ENCODE measurements at places on chromosomes 2 and 18.

- no peak for DNase-seq
Measured at GRCh38 chr2:10039658-10040410, 3.5 kb upstream of the KLF11 start.

DNA sequence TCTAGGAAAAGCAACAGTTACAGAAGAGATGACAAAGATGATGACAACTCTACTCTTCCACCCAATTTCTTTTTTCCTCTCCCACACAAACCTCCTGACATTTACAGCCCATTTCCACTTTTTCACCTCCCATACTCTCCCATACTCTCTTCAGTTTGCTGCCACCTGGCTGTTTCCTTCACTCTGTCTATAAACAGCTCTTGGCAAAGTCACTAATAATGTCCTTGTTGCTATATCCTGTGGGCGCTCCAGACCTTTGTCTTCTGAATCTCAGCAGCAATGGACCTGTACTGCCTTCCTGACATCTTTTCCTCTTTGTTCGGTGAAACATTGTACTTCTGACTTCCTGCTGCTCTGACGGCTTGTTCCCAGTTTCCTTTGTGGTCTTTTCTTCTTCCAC lies 60.7 kb upstream of the CAVIN2 start:
- no peak for DNase-seq

DNA sequence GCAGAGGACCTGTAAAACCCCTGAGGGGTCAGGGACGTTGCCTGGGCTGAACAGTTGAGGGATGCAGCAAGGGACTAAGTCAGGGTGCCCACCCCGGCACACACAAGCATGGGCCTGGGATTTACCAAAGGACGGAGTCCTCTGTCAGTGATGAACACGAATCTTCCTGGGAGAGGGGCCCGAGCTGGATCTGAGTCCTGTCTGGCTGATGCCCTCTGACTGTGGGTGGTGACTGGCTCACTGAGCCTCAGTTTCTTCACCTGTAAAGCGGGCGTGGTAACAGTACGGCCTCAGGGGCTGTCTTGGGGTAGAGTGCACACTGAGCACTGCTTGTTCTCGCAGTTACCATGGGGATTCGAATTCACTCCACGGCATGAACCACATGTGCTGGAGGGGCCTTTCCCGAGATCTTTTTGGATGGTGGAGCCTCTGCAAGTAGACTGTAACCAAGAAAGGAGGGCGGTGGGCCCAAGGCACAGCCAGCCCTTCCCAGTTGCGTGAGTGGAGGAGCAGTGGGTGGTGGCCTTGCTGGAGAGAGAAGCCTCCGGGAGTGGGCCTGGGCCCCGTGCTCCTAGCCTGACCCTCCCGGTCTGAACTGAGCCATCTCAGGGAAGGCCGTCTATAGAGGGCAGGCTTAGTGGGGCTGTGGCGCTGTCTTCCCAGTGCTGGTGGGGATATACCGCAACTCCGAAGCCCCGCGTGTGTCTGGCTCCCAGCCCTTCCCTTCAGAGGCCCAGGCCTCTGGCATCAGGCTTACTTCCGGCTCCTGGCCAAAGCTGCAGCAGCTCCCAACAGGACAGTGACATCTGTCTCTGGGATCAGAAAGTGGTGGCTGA lies 130.8 kb upstream of the HS6ST1 start:
- peak; percentile 4 for DNase-seq

DNA sequence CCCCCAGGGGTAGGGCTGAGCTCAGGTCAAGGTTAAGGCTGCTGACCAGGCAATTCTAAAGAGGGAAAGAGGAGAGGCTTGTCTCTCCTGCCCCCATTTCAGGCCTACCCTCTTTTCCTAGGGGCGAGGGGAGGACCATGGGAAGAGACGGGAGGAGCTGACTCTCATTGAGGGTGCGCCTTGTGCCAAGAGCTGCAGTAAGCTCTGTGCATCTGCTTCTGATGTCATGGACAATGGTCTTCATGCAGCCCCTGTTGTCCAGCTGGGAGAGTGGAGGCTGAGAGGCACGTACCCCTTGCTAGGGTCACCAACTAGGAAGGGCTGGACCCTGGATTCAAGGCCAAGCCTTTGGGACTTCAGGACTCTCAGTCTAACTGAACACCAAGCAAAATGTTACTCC lies 45.2 kb downstream of the PTGR3 start:
- no peak for DNase-seq

- DNase-seq: no peak
Measured at GRCh38 chr2:160794926-160795325, 301.3 kb upstream of the RBMS1 start.

GRCh38 chr18:1246827-1247226 lies 342.2 kb downstream of the ADCYAP1 start:
- DNase-seq: no peak

GRCh38 chr2:211867845-211868451 lies 670.7 kb downstream of the ERBB4 start:
- DNase-seq: no peak

DNA sequence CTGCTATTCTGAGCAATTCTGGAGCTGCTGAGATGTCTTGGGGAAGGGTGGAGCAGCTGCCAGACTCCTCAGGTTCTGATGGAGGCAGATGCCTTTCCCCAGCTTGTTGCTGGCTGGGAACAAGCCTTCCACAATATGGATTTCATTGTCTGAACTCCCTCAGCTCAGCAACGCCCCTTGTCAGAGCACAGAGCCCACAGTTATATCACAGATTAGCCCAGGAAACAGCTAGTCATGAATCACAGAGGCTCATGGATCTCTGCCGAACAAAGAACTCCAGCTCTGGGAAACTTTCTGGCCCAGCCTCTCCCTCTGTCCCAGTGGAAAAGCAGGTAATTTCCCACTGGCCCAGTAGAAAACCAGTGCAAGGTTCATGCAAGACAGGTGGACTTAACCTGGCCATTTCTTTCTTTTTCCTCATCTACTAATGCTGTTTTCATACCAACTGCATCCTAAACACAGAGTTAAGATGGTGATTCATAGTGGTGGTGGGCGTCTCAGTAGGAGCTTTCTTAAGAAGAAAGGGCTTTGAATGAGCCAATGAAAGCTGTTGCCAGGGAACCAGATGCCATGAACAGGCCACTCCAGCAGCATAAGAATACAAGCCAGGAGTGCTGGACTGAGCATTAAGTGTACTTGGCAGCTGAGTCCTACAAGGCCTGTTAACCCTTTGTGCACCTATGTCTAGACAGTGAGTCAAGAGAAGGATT lies 8.7 kb upstream of the KIAA2012 start:
- peak; percentile 31 for DNase-seq

GRCh38 chr2:179218848-179219594 lies 45.6 kb downstream of the SESTD1 start:
- peak; percentile 59 for DNase-seq

GRCh38 chr2:36356990-36357846 lies 1.6 kb downstream of the CRIM1 start:
- peak; percentile 49 for DNase-seq

DNA sequence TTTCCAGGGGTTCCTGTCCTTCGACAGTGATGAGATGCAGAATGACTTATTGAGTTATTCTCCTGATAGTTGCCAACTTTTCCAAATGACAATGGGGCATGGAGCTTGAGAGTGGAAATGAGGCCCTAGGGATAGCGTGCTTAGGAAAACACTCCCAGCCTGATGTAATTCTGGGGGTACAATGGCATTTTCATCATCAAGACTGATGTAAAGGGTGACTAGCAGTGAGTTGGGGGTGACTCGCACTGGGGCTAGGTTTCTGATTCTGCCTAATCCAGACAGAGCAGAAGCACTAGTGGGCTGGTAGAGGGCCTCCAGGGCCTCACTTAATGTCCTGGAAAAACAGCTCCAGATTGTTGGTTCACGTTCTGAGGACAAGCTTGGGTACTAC lies 34.0 kb upstream of the IL37 start:
- no peak for DNase-seq

DNA sequence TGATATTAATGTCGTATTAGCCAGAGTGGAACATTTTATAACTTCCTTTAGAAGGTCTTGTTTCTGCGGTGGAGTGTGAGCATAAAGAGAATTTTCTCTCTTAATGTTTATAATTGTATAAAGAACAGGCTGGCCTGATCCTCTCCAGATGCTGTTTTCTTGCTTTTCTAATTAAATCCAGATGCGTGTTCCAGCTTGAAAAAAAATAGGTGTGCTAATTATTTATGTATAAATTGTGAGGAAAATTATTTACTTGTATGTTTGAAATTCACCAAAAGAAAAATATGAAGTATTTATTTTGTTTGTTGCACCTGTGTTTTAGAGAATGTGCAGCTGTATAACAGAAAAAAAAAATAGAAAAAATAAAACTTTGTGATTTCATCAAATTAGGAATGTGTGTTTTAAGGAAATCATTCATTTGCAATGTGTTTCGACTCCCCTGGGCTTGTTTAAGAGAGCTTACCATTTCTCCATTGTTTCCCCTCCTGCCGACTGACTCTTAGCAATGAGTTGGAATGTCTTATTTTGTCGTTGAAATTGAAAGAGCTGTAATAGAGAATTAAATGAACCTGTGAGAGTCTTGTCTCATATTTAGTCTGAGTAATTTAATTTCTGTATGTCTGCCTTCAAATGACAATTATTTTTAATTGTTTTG lies 220.1 kb upstream of the NXPH2 start:
- no peak for DNase-seq

- no peak for DNase-seq
Measured at GRCh38 chr2:241822264-241822623, 13.3 kb downstream of the NEU4 start.

- no peak for DNase-seq
Measured at GRCh38 chr2:132725748-132726147, 55.7 kb upstream of the LYPD1 start.

GRCh38 chr18:52341103-52341432 lies 1.1 kb downstream of the DCC start:
- no peak for DNase-seq

DNA sequence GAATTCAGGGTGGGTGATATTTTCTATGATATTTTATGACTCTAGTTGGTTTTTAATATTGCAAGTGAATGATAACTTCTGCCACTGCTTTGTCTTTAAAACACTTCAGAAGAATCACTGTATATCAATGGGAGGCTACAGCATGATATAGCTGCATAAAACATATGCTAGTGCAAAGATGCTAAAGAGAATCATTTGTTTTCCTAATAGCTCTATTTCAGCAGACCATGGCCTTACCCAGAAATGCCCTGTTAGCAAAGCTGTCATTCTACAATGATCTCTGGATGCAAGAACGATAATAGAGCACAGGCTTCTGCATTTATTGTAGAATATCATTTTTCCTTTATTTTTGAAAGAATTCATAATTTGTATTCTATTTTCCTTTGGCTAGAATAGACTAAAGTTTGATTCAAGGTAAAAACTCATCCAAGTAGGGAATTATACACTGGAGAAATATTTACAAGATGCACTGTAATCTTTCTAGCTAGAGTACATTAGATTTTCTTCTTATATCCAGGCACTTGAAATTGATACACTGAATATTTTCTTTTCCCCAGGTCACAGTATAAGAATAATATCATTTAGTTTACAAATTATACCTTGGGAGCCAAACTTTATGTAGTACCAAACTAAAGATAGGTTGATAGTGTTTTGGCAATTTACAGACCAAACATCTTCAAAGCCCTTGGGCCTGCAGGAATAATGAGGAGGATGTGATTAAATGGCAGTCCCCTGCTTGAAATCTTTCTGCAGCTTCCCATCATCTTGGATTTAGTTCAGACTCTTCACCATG lies 252.6 kb upstream of the LINC00305 start:
- no peak for DNase-seq

- DNase-seq: no peak
Measured at GRCh38 chr2:38230756-38231155, 146.3 kb downstream of the ATL2 start.

GRCh38 chr2:140274891-140275290 lies 1494.7 kb upstream of the NXPH2 start:
- DNase-seq: no peak

DNA sequence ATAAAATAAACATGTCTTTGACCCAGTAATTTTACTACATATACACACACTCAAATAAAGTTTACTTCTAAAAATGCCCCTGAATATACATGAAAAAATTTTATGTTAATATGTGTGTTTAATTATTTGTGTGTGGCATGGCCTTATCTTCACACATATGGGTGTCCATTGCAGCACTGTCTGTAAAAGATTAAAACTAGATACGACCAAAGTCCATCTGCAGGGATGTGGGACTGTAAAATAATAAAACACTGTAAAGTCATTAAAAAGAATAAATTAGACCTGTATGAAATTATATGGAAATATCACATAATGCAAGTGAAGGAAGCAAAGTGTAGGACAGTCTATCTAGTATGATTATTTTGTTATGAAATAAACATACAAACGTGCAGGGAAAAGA lies 337.3 kb downstream of the RND3 start:
- DNase-seq: no peak

DNA sequence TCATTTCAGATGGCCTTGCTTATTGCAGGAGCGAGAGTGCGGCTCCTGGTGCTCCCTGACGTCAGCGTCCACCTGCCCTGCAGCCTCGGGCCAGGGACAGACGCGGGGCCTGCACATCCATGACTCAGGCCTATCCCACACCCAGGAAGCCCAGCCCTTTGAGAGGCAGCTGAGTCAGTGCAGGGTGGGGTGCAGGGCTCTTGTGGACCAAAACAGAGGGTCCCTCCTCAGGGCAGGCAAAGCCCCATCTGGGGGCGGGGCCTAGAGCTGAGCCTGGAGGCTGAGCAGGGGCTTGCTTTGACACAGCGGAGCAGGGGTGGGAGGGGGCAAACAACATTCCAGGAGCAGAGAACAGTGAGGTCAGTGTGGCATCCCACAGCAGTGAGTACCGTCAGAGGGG lies 7.7 kb upstream of the ARHGEF4 start:
- no peak for DNase-seq

GRCh38 chr2:8222979-8223694 lies 458.7 kb upstream of the ID2 start:
- DNase-seq: no peak

GRCh38 chr2:193806088-193806774 lies 1611.5 kb upstream of the TMEFF2 start:
- DNase-seq: no peak

DNA sequence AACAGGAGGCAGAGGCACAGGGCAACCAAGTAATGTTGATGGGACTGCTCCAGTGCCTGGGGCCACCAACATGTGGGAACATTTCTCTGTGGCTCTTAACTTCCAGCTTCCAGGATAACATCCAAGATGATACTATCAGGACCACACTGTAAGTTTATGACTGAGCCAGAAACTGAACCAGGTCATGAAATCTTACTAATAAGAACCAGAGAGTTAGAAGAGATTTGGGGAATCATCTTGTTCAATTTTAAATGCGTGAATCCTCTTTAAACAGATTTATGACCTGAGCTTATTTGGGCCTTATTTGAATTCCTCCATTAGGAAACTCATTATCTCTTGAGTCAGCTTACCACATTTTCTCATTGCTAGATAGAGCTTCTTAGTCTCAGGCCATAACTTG lies 45.0 kb downstream of the MAP2 start:
- DNase-seq: no peak

GRCh38 chr18:46413684-46414083 lies 243.3 kb downstream of the LOXHD1 start:
- no peak for DNase-seq

DNA sequence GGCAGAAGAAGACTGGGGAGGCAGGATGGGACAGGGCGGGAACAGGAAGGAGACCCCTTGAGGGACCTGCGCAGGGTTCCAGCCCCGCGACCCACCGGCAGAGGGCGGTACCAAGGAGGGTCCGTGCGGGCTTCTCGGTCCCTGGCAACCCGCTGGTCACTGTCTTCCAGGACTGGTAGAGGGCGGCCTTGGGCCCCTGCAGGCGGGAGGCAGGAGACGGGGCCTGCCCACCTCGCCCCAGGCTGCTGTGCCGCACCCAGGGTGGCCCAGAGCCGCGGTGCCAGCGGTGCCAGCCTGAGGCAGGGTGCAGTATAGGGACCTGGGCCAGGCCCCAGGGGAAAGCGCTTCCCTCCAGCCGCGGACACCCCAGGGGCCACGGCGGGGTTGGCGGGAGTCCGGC lies 34.5 kb downstream of the NEURL3 start:
- no peak for DNase-seq
